Effector memory CD8-positive, alpha-beta T cell (primary cell): ENCODE measurements at places on chromosomes 3 and 15.

- no peak for DNase-seq
Measured at GRCh38 chr15:51303462-51303980, 34.9 kb downstream of the CYP19A1 start.

DNA sequence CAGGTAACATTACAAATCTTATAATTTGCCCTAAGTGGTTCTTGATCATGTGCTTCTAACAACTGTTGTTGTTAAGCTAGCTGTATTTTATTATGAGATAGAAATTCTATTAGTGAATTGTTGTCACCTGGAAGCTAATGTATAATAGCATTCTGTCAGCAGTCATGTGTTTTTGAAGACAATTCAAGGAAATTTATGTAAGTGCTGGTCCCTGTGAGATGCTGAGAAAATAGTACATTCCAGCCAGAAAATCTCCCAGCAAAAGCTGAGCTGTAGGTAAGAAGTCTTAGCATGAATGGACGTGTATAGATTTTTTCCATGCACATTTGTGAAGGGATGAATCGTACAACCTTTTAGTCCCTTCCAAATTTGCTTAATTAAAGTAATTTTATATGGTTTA, 120.0 kb upstream of the C15orf61 start:
- DNase-seq: no peak

DNA sequence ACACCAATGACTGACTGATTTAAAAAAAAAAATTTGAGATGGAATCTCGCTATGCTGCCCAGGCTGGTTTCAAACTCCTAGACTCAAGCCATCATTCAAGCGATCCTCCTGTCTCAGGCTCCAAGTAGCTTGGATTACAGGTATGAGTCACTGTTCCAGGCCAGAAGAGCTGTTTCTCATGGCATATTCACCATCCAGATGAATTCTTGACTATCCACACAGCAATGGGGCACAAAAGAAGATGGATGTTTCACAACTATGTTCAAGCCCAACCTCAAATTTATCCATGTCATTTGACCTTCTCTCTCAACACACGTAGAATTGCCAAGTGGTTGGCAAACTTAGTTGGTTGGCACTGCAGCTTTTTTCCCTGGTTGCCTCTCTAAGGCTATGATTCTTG, 40.6 kb downstream of the PRICKLE2 start:
- DNase-seq: no peak

GRCh38 chr3:126170073-126170777, 10.2 kb downstream of the ALDH1L1 start:
- no peak for DNase-seq

DNA sequence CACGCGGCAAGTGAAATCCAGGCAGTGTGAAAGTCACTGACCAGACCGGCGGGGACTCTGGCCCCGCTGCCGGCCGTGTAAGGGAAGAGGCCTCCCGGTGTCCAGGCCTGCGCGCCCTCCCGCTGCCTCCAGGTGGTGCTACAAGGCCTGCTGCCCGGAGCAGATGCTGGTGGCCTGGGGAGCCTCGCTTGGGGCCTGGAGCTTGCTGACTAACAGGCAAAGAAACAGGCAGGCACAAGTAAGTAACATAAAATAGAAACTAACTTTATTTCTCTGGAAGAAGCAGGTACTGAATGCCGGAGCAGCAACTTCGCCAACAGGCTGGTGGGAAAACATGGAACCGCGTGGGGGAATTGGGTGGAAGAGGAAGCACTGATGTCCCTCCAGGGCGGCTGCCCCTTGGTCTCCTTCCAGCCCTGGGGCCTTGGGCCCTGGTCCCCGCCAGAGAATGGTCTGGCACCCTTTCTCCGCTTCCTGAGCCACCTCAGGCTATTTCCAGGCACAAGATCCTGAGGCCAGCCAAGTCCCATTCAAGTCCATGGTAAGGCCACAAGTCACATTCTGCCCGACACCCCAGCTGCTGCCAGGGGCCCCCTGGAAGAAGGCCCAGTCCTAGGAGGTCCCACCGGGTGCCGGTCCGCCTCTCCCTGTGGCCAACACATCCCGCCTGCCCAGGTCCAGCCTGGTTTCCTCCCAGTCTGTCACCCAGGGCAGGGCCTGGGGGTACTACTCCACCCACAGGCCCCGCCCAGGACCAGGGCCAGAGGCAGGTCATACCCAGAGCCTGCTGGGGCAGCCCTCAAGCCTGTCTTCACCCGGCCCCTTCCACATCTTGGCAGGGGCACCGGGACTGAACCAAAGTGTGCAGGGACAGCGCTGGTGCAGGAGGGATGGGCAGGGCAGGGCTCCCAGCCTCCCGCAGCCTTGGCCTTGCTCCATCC, 45.0 kb downstream of the TNK2 start:
- peak; percentile 52 for DNase-seq

DNA sequence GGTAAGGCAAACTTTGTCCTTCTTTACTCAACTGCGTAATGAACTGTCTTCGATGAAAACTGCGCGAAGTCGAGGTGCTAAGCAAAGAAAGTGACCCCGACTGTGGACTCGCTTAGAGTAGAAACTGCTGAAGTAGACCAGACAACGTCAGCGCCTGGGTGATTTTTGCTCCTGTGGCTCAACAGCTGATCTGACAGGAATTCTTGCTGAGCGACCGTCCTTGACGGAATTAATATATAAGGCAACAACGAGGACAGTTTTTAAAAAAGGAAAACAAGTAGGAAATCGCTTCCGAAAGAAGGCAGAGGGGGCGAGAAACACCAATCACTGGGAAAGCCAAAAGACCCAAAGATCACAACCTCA, 541 bp downstream of the RPS27L start:
- no peak for DNase-seq

DNA sequence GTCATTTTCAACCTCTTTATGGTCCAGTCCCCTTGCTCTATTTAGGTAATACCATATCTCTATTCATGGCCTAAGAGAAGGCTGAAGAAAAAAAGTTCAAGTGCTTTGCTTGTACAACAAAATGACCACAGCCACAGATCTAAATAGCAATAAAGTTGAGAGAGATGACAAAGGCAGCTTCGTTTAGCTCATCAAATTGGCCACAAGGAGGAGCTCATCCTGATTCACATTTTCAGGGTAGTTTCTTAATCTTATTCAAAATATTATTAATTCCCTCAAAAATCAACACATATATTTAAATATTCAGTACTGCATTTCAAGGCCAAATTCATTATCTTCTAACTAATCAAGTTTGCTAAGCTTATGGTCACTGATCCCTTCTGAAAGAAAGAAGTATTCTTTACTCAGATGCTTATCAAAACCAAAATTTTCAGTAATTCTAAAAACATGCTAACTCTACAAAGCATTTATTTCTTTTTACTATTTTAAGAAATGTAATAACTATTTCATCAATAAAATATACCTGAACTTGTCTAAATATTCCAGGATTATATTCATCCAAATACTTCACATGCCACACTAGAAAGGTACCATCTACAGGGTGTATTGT, 85.5 kb downstream of the DMXL2 start:
- no peak for DNase-seq

DNA sequence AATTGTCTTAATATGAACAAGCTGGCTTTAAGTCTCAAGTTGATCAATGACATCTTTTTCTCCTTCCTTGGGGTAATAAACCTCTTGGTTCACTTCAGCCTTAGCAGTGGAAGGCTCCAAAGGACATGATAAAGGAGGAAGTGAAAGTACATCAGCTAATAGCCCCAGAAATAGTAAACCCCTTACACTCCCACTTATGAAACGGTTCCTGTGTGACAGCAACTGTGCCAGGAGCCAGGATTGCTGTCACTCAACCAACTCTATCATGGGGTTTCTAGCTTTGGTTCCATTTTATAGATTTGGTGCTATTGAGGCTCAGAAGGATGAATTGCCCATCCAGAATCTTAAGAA, 216.7 kb downstream of the ABHD5 start:
- no peak for DNase-seq

GRCh38 chr3:190074817-190075216, 45.9 kb downstream of the P3H2 start:
- DNase-seq: no peak
